Stimulated activated CD4-positive, alpha-beta T cell treated with anti-CD3 and anti-CD28 coated beads, TNF-alpha, amount 100 ng/mL, for 1 hour (primary cell): ENCODE measurements at places on chromosomes 12 and 14.

- DNase-seq, result no peak
These were observed 52.6 kb downstream of the FZD10 start for GRCh38 chr12:130214686-130215395.

DNA sequence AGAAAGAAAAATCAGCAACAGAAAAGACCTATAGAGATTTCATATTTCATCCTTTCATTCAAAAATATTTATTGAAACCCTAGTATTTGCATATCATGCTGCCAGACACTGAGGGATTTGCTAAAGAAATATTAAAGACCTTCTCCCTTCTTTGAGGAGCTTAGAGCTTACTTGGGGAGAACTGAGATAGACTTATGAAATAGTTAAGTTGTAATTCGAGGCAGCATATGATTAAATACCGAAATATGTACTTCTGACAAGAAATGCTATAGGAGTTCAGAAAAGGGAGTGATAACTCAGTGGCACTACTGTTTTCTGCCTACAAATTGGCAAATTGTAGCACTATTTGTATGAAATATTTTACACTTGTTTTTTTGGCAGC is 59.1 kb downstream of the PLXNC1 start:
- no peak for DNase-seq

DNA sequence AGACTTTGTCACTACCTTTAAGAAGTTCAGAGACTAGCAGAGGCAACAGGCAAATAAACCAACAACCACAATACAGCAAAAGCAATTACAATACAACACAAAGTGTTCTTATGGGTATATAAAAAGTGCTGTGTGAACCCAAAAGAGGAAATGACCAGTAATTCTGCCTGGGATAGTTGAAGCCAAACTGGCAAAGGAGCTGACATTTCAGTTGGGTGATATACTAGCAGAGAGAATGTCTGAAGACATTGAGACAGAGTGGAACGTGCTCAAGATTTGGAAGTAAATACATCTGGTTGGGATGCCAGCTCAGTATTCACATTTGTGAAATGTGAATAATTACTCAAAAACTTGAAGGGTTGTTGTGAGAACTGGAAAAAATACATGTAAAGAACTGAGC is 80.6 kb upstream of the GTF2A1 start:
- DNase-seq, result no peak

- DNase-seq, result no peak
These were observed 197.3 kb downstream of the TMTC3 start for GRCh38 chr12:88339254-88339949.

- no peak for DNase-seq
These were observed 522.1 kb downstream of the TMEM132D start for GRCh38 chr12:129381715-129382114.

DNA sequence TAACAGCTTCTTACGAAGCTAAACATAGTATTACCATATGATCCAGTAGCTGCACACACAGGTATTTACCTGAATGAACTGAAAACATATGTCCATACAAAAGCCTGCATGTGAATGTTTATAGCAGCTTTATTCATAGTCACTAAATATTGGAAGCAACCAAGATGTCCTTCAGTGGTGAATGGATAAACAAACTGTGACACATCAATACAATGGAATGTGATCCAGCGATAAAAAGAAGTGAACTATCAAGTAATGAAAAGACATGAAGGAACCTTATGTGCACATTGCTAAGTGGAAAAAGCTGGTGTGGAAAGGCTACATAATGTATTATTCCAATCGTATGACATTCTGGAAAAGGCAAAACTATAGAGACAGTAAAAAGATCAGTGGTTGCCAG is 38.1 kb upstream of the JDP2 start:
- no peak for DNase-seq

DNA sequence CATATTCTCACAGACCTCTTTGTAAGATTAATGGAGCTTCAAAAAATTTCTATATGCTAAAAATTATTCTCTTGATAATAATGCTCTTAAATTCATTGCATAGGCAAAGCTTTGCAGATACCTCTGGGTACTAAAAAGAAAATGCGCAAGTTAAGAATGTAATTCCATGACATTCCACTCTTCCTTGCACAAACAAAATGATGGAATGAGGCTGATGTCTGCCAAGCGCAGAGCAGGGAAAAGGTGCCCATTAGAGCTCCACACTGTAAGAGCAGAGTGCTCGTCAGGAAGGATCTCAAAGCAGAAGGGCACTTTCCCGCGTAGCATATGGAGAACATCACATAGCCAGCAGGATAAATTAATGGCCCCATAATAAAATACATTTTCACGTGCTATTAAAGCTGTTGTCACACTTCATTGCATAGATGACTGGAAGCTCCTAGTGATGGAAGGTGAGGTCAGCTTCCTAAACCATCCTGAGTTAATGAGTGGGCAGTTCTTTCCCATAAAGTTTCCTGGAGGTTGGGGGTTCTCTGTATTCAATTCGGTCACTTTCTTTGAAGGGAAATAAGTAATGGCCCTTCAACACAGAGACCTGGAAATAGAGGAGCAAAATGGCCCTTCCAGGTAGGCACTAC is 1058.9 kb downstream of the GALC start:
- DNase-seq, result no peak

- DNase-seq, result no peak
These were observed 68.5 kb downstream of the RIN3 start for GRCh38 chr14:92581966-92582566.

- no peak for DNase-seq
These were observed 49.0 kb upstream of the EGLN3 start for GRCh38 chr14:33999771-34000291.
